HFFc6 (cell line): ENCODE measurements at places on chromosomes 2 and 18. TPM values are rescaled to one million over a fixed set of nuclear protein-coding genes. Genes with fewer than 3 reads are reported as not detected.

DNA sequence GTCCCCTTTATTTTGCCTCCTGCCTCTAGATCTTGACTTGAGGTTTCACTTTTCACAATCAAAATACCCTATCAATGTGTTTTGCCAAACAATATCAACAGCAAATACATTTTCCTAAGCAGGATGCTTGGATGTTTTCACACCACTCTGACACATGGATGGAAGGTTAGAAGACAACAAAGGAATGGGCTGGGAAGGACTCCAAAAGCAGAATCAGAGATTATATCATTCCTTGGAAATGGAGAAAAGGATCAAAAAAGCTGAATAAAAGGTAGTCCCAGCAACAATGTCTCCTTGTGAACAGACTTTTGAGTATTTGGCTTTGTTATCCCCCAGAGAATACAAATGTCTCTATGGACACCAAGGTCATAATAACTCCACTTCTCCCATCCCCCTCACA, 170.8 kb downstream of the ETAA1 start:
- peak; percentile 32 for DNase-seq

DNA sequence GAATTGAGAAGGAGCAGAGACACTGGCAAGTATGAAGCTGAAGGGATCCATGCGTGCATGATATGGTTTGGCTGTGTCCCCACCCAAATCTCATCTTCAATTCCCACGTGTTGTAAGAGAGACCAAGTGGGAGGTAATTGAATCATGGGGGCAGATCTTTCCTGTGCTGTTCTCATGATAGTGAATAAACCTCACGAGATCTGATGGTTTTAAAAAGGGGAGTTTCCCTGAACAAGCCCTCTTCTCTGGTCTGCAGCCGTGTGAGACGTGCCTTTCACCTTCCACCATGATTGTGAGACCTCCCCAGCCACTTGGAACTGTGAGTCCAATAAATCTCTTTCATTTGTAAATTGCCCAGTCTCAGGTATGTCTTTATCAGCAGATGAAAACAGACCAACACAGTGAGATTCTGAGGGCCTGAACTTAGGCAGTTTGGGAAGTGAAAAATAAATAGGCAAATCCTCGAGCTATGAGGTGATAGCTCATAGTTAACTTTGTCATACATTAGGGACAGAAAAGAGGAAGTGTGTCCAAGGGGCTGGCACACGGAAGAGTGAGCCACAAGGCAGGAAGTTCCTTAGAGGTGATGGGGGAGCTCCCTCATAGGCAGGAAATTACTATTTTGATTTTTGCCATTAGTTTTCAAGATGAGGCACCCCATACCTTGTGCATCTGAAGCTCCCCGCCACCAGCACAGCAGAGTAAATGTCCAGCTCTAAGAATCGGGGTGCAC, 658.8 kb upstream of the ID2 start:
- no peak for DNase-seq

DNA sequence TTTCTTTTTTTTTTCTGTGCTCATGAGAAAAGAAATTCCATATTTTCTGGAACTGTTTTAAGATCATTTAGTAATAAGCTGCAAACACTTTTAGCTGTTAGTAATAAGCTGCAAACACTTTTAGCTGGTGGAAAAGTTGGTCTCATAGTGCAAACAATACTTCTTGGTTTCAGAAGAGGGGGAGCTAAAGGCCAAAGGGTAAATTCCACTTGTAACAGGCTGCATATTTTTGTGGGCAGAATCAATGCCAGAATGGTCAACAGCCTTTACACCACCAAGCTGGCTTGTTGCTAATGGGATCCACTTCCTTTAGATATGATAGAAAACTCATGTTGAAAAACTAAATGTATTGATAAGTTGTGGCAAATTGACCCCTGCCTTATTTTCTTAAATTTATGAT, 356.8 kb downstream of the NR4A2 start:
- DNase-seq: no peak

Gene SUMO1
- total RNA-seq: 122 to 156 TPM (median 152 TPM) in 3 replicates

DNA sequence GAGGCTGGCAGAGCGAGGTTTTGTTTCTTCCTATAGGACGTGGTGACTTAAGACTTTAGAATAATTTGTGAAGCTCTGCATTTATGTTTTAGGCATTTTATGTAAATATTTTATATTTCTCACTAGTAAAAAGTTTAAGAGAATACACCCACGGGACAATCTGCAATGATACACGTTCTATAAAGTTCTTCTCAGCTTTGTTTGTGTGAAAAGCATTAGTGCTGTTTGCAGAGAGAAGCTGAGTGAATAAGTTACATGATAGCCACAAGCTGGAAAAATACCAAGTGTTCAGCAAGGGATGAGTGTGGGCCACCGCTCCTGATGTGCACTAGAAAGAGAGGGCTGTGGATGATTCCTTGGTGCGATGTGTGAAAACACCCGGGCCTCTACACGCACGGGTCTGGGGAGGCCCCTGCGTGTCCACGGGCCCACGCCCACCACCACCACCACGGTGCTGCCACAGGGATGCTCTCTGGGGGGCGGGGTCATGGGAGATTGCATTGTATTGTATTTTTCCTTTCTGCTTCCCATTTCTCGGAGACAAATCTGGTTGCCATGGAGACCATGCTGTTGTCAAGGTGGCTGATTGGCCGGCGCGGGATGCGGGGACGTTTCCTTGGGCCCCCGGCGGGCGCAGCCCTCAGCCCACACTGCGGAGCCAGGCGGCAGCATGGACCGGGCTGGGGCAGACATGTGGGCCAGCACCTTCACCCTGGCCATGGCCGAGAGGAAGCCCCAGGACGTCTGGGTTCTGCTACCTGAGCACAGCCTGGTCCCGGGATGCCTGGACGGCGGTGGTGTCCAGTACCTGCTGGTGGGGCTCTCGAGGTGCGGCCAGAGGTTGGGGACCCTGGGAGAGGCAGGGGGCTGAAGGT, at the start of gene RTP5:
Gene RTP5 (plus strand): TSS at position 643 of the 875 bp plus-strand sequence. CDS start 28 bp downstream, at position 671.
- no peak for DNase-seq

DNA sequence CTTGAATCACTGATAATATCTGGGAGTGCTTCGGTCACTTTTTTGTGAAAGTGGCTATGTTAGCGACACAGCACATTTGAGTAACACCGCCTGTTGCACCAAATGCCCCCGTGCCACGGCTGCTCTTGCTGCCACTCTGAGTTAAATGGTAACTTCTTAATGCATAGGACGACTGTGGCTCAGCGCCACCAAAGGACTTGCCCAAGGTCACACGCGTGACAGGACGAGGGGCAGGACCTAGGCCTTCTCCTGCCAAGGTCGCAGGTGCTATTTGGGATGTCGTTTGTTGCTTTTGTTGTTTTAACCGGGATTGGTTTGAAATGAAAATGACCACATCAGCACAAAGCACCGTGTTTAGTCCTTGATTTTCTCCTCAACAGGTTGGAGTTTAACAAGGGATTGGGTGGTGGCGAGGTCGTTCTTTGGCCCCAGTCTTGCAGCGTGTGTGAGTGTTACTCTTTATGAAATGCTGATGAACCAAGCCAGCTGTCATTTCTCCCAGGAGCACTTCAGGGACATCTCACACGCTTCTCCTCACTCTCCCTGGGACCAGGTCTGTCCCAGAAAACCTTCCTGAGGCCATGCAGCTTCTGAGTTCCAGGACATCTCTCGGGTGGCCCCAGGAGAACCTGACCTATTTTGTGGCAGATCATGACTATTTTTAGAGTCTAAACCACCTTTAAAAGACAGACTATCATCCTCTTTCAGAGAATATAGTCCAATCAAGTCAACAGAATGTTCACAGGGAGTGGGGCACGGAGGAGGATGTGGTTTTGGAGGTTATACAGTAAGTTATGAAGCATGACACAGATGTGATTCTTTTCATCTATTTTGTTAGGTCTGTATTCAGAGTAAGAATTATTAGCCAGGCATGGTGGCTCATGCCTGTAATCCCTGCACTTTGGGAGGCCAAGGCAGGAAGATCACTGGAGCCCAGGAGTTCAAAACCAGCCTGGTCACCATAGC, 49.9 kb downstream of the MTCL1 start:
- peak; percentile 76 for DNase-seq

Gene TFCP2L1
- not detected in 3 replicates for total RNA-seq

DNA sequence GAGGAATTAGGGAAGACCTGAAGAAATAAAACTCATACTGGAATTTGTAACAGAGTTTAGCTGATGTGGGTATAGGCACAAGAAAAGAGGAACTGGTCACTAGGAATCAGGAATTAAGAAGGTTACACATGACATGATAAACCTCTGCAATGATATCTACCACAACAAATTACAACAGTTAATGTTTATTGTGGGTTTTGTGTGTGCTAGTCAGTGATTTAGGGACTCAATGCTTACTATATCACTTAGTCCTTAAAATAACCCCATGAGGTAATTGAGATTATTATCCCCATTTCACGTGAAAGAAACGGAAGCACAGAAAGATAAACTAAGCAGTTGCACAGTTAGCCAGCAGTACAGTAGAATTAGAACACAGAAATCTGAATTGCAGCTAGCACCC, 415.8 kb upstream of the ZEB2 start:
- no peak for DNase-seq

Gene GPAT2
- 4.7 and 44.6 TPM in 2 replicates for total RNA-seq

Gene ATP5F1A
- total RNA-seq: 447 to 508 TPM (median 469 TPM) in 3 replicates

Gene C2orf78
- total RNA-seq: not detected in 3 replicates

DNA sequence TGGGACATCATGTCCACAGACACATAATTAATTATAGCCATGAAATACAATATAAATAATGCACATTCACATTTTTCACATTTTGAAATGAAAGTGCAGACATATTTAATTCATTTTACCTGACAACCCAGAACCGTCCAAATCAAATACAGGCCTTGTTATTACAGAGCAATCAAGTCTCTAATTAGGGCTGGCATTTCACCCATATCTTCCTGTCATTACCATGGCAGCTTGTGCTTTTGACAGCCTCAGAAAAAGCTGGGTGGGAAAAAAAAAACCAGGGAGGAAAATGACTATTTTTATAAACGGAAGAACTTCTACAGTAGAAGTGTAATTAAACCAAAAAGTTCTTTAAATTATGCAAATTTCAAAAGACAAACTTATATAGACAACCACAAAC, 436.4 kb downstream of the FBXO15 start:
- DNase-seq: no peak
